Amniotic stem cell (primary cell): ENCODE measurements at places on chromosomes 3 and 15.

DNA sequence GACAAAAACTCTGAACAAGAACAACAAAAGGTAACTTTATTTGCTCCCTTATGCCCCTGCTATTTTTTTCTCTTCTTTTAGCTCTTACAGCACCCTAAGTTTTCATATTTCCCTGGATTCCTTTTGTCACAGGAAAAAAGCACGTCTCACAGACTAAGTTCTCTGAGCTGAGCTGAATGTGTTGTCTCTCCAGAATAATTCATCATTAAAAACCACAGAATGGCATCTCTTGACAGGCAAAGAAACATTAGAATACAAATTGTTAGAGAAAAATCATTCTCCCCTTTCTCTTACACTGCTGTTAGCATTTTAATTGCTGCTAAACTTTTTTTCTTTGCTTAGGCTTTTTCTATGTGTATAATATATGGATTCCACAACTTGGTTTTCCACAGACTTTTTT, 48.7 kb upstream of the SECISBP2L start:
- DNase-seq: no peak

DNA sequence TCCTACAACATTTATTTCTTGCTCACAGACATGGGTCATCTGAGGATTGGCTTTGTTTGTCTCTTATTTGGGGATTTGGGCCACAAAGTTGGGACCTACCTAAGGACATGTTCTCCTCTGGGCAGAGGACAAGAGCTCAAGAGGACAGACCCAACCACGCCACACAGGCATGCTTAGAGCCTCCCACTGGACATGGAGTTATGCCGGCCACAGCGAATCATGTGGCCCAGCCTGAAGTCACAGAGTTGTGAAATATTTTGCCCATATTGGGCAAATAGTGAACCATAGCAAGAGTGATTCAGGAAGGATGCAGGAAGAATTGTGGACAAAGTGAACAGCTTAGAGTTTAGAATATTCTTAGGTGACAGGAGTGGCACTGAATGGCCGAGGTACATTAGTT, 9.9 kb downstream of the TRAK1 start:
- no peak for DNase-seq

DNA sequence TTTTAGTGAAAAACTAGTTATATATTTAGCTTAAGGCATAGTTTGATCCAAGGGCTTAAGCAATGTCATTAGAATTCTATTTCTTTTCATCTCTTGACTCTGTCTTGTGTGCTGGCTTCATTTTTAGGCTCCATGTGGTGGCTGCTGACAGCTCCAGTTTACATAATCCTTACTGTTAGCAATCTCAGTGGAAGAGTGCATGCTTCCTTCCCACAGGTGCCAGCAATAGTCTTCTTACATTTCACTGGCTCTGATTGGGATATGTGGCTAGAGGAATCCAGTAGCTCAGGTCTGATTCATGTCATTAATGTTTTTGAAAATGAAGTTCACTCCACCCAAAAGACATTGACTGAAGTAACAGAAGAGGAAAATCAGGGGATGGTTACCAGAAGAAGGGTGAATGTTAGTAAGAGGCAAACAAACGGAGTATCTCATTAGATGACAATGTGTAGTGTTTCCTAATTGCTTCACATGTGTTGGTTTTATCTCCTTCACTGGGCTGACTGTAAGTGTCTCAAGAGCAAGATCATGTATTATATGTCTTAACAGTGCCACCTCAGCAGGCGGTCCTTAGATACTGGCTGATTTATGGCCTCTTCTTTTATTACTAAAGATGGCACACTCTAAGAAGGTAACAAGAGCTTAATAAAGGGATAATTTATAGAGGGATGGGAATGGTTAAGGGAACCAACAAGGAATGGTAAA, 25.6 kb upstream of the TCF12 start:
- DNase-seq: no peak

DNA sequence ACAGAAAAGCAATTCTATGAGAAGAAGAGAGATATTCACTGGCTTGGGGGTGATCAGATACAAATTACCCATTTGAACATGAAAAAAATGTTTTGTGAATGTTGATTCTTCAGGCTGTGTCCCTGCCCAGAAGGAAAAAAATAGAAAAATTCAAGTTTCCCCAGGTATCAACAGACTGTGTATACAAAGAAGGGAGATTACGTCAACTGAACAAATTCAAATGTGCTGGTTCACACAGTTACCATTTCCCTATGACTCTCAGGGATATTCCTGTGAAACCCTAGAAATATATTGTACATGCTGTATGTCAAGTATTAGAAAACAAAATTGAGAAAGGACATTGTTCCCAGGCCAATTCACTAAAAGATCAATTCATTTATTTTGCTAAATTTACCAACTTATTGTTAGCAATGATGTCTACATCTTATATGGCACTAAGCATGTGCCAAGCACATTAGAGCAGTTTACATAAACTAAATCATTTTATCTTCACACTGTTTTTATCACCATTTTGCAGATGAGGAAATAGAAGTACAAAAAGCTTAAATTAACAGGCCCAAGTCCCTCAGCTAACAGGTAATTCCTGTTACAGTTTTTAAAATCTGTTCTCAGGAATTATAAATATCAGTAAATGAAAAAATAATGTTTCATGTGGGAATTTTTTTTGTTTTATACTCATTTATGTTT, 306.7 kb upstream of the ROBO2 start:
- no peak for DNase-seq

DNA sequence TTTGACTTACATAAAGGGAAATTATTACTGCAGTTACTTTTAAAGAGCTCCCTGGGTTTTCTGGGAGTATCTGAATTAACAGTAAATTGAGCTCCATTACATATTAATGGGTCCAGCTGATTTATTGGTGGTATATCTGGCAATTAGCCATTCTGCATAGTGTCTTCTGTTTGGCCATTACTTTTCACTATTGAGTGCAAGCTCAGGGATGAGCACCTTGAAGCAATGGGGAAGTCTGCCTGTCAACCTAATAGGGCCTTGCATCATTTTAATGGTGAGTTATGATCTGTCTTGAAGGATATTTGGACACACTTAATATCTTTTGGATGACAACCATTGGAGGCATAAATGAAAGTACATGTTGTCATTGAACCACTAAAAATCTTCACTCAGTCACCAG, 73.8 kb downstream of the MFSD1 start:
- no peak for DNase-seq

- no peak for DNase-seq
Observed at GRCh38 chr3:128784232-128784631, 58.2 kb downstream of the RAB7A start.

- no peak for DNase-seq
Observed at GRCh38 chr15:92670621-92671020, 15.0 kb upstream of the FAM174B start.

GRCh38 chr3:73461547-73461946, 163.2 kb downstream of the PDZRN3 start:
- no peak for DNase-seq

DNA sequence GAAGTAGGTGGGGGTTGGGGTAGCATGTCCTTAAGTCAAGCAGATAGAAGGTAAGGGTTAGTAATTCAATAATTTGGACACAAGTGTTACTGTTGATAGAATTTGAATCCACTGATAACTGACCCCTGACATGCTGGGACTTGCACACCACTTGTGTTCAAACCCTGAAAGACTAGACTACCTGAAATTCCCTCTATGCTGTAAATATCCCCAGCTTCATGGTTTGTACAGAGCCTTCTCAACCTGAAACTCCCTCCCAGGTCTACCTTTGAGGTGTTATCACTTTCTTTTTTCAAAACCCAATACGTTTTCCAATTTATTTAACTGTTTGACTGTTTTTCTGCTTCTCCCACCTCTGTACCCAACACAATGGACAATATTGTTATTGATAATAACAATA, 459.6 kb downstream of the NLGN1 start:
- DNase-seq: no peak

- no peak for DNase-seq
Observed at GRCh38 chr3:10518506-10519150, 13.2 kb upstream of the ATP2B2 start.

DNA sequence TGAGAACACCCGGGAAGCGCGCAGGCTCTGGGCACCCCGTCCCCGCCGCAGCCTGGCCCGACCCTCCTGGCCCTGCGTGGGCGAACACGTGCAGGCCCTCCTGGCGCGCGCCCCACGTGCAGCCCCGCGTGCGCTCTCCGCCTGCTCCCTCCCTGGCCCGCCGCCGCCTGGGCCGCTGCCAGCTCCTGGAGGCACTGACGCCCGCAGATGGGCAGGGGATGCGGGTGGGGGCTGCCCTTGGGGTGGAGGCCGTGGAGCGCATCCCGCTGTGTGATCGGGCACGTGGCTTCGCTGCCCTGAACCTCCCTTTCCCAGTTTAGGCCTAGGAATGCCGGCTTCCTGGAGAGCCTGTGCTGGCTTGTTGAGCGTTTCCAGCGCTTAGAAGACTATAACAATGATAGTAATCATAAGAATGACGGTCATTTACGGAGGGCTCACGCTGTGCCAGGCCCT, 104.6 kb upstream of the SLC6A6 start:
- DNase-seq: no peak

GRCh38 chr3:109939817-109940216, 602.5 kb upstream of the DPPA4 start:
- no peak for DNase-seq

GRCh38 chr3:72213296-72214065, 428.5 kb upstream of the PROK2 start:
- DNase-seq: no peak
